Spleen (tissue), 13 donors: ENCODE measurements at places on chromosomes 6 and 20. TPM values are rescaled to one million over a fixed set of nuclear protein-coding genes. Genes with fewer than 3 reads are reported as not detected.

The FOXC1 gene
- 0.67 TPM for polyA plus RNA-seq

The FBXO9 gene
- 25.1 TPM for polyA plus RNA-seq

GRCh38 chr6:149015535-149016525 is 269.0 kb downstream of the UST start:
- no peaks in the 10 kb centered on the region for H3K27me3 ChIP-seq
- no peaks in the 10 kb centered on the region for H3K4me1 ChIP-seq
- peaks cover 22% of the 10 kb centered on the region for H3K36me3 ChIP-seq
- H3K27ac ChIP-seq: no peak overlapping the region
- no peak overlapping the region for H3K4me3 ChIP-seq

GRCh38 chr6:90645634-90646033 is 58.8 kb upstream of the MAP3K7 start:
- H3K27ac ChIP-seq: no peak overlapping the region
- H3K36me3 ChIP-seq: no peaks in the 10 kb centered on the region
- no peak for DNase-seq
- H3K27me3 ChIP-seq: no peaks in the 10 kb centered on the region
- H3K4me1 ChIP-seq: no peaks in the 10 kb centered on the region
- no peak overlapping the region for H3K4me3 ChIP-seq

- H3K36me3 ChIP-seq: no peaks in the 10 kb centered on the region
- no peak overlapping the region for H3K27ac ChIP-seq
- H3K27me3 ChIP-seq: no peaks in the 10 kb centered on the region
- no peak overlapping the region for H3K4me3 ChIP-seq
Observed at GRCh38 chr6:147675281-147675680, 166.8 kb downstream of the SAMD5 start.

DNA sequence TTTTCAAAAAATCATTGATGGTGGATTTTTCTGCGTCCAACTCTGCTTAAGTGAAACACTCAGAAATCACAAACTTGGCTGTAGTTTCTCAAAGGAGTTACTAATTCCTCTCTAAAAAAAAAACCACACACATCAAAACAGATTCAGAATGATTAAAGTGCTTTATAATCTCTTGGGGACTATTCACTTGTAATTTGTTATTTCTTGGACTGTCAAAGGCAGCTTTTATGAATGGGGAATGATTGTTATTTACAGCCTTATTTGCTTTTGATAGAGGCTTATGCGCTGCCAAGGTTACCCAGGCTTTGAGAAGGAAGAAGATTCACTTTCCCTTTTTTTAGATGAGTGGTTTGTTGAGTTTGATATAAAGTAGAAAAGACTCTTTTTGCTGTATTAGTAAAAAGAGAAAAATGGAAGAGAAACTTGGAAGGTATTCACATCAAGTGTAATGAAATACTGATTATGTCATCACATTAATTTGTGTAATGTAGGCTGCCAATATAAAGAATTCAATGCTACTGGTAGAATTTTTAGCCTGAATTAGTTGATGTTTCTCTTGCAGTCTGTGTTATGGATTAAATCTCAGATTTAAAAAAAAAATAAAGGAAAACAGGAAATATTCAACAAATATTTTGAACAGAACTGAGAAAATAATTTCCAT is 381.0 kb upstream of the SASH1 start:
- no peak for DNase-seq
- no peaks in the 10 kb centered on the region for H3K4me1 ChIP-seq
- no peak overlapping the region for H3K27ac ChIP-seq
- no peaks in the 10 kb centered on the region for H3K27me3 ChIP-seq
- H3K4me3 ChIP-seq: no peak overlapping the region

GRCh38 chr6:38644951-38645350 is 5.2 kb upstream of the BTBD9 start:
- no peaks in the 10 kb centered on the region for H3K27me3 ChIP-seq
- no peak overlapping the region for H3K4me3 ChIP-seq
- no peak overlapping the region for H3K27ac ChIP-seq
- DNase-seq: no peak
- H3K36me3 ChIP-seq: no peaks in the 10 kb centered on the region
- H3K4me1 ChIP-seq: peaks cover 10% of the 10 kb centered on the region

- DNase-seq: no peak
- H3K36me3 ChIP-seq: no peaks in the 10 kb centered on the region
- no peaks in the 10 kb centered on the region for H3K27me3 ChIP-seq
Observed at GRCh38 chr20:42567409-42567808, 622.3 kb downstream of the PTPRT start.
